GM23338 (cell line): ENCODE measurements at places on chromosomes 16 and 17.

DNA sequence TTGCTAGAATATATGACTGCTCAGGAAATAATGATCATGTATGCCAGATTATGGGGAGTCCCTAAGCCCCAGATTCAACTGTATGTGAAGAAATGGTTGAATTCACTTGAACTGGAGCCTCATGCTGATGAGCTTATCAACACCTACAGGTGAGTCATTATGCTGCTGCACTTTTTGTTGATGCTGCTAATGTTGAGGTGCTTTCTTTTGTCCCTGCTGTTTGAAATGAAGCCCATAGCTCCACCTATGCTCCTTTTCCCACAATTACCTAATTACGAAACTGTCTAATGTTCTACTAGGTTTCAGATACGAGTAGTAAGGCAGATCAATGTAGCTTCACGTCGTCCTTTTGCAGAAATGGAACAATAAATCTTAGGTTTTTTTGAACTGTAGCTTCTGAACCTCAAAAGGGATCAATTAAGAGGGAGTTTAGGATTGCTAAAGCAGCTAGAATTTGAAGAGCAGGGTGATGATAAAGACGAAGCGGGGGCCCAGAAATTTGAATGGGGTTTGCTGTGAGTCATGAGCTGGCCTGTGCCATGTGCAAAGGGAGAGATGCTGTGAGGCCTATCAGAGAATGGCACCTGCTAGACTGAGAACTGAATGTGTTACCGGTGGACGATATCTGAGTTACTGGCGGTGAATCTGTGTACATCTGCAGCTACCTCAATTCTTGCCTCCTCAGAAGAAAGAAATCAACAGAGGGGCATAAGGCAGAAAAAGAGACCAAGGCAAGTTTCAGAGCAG is 6.1 kb upstream of the UQCRC2 start:
- no peak for DNase-seq

DNA sequence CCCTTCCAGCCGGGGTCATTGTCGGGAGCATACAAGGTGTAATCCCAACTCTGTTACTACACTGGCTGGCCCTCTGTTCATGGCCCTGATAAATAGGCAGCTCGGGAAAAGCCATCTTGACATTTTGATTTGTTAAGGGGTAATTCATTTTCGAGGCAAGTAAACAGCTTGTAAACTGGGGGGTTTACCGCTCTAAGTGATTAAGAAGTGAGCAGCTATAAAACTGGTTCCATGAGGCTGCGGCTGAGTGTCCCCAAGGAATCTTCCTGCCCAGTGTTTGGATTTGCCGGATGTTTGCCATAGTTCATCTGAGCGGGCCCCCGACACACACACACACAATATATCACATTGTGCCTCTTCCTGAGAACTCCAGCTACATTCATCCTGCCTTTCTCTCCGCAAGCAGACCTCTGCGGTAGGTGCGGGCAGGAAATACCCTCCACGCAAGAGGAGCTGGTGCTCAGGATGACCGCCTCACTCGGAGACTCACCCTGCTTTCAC is 92.2 kb downstream of the SOCS1 start:
- no peak for DNase-seq

DNA sequence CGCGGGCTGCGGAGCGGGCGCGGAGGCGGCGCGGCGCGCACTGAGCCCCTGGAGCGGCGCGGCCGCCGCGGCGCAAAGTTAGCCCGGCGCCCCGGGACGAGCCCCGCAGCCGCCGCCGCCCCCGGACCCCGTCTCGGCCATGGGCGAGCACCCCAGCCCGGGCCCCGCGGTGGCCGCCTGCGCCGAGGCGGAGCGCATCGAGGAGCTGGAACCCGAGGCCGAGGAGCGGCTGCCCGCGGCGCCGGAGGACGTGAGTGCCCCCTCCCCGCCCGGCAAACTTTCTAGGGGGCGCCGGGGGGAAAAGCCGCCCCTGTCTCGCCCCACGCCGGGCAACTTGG is 388 bp downstream of the RHBDL3 start:
- no peak for DNase-seq

GRCh38 chr16:66441586-66442375 is 14.7 kb downstream of the BEAN1 start:
- DNase-seq: no peak

DNA sequence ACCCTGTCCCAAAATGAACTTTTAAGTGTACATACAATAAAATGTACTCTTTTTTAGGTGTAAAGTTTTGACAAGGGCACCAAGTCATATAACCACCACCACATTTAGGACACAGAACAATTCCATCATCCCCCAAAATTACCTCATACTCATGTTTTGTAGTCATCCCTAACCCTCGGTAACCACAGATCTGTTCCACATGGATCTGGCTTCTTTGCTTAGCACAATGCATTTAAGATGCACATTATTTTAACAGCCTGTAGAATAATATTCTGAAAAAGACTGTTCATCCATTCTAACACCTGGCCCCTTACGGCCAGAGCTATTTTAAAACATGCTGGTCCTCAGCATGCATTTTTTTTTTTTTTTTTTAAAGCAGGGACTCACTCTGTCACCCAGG is 25.2 kb upstream of the CFAP20 start:
- no peak for DNase-seq

GRCh38 chr17:51422634-51423033 is 162.3 kb downstream of the UTP18 start:
- DNase-seq: no peak

DNA sequence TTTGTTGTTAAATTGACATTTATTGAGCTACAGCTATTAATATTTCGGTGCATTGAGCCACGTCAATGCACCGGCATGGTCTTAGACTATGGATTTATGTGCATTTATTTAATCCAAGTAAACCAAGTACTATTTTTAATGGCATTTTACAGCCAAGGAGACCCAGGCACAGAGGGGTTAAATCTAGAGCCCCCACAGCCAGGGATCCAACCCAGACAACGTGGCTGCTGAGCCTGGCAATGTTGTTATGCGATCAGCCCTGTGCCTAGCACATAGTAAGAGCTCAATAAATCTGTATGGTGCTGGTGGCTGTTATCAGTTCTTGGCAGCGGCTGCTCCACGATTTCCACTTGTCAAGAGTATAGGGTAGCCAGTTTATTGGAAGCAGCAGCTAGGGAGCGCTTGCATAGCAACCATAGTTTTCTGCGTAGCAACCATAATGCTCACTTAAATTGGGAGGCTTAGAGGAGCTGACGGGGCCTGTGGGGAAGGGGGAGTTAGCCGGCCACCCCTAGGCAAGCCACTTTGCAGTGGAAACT is 541 bp upstream of the RBBP6 start:
- no peak for DNase-seq

DNA sequence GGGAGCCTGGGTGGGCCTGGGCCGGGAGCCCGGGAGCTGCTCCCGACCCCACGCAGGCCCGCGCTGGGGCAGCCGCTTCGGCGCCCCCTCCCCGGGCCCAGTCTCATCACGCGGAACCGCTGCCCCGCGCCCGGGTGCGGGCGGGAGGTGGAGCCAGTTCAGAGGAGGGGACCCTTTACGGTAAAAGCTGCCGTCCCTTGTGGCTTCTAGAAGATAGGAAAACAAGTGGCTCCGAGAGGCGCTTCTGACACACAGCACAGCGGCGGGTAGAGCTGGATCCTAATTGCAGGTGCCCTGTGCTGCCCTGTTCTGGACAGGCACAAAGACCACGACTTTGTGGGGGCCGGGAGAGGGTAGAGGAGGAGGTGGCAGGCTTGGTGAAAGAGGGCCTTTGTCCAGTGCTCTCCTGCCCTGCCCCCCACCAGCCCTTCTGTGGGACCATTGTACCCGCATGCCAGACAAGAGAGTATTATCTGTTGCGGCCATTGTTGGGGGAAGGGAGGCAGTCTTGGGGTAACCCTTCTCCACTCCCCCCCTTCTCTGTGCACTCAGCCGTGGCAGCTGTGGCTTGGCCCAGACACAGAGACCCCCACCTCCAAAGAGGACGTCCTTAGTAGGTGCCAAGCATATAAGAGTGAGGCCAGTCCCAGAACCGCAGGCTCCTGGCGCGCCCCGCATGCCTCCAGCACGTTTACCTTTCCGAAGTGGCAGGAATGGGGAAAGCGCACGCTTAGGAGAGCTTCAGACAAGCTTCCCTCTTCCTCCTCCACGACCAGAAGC is 736 bp downstream of the CNP start:
- DNase-seq: peak; percentile 58

GRCh38 chr17:74305865-74306654 is 20.0 kb upstream of the KIF19 start:
- DNase-seq: peak; percentile 60

GRCh38 chr16:87579691-87580090 is 22.6 kb upstream of the JPH3 start:
- no peak for DNase-seq

GRCh38 chr17:20284022-20284421 is 183.3 kb downstream of the LGALS9B start:
- DNase-seq: no peak

DNA sequence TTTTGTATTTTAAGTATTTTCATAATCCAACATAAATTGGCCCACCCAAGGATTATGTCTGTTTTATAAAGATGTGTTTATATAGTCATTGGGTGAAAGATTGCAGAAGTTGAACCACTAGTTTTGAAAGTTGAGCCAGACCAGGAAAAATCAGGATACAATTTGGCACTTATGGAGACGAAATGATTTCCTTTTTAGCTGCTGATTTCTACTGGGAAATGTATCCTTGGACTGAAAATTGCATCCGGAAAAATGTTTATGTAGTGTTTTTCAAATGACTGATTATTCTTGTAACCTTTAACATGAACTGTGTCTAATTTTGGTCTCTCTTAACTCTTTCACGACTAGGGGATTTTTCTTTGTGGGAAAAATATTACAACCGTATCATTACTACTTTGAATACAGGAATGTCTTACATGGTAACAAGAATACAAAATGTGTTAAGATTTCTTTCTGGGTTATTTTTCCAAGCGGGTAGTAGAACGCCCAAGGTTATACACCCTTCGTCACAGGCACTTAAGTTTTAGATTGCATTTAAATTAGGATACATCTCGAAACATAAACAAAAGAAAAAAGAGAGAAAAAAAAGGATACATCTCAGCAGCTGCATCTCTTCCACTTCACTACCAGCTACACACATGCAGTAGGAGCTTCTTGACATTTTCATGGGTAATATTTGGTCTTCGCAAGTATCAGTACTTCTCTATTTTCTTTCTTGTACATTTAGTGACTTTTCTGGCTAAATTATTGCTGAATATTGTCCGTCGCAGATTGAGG is 273.0 kb upstream of the TBX2 start:
- DNase-seq: no peak

DNA sequence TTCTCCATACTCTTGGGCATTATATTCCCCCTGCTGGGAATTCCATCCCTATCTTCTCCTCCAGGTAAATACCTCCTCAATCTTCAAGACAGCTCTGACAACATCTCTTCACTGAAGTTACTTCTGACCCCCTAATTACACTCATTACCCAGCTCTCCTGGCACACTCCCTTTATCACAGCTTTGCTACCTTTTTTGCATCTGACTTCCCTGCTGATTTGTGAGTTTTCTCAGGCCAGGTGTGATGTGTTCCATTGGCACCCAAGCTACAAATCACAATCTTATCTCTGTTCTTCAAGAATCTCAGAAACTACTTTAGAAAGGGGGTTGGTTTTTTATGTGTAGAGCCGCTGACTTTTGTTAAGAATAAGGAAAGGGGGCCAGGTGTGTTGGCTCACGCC is 14.0 kb downstream of the CLEC19A start:
- no peak for DNase-seq

GRCh38 chr16:86383488-86384262 is 126.7 kb upstream of the FOXF1 start:
- DNase-seq: no peak

DNA sequence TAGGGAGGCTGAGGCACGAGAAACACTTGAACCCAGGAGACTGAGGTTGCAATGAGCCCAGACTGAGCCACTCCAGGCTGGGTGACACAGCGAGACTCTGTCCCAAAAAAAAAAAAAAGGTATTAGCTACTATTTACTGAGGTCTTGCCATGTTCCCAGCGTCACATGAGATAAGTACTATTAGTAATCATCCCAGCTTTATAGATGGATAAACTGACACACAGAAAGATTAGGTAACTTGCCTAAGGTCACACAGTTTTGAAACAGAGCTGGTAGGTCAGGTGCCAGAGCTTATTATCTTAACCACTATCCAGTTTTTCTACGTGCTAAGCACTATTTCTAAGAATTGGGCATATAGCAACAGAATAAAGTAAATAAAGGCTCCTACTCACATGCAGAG is 51.6 kb downstream of the TEX14 start:
- DNase-seq: no peak

GRCh38 chr17:66829883-66830282 is 5.0 kb upstream of the CACNG5 start:
- DNase-seq: peak; percentile 55

DNA sequence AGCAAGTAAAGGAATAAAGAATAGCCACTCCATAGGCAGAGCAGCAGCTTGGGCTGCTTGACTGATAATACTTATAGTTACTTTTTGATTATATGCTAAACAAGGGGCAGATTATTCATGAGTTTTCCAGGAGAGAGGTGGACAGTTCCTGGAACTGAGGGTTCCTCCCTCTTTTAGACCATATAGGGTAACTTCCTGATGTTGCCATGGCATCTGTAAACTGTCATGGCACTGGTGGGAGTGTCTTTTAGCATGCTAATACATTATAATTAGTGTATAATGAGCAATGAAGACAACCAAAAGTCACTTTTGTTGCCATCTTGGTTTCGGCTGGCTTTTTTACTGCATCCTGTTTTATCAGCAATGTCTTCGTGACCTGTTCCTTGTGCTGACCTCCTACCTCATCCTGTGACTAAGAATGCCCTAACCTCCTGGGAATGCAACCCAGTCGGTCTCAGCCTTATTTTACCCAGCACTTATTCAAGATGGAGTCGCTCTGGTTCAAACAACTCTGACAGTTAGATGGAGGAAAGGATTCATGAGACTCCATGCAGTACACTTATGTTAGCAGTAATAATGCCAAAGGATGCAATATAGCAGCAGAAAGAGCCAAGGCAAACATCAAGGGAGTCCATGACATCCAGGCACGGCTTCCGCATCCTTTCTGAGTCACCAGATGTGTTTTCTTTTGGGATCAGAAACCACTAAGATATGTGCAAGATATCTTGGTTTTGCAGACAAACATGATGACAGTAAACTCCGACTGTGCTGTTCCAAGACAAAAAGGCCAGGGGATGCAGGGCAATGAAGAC is 55.8 kb upstream of the B4GALNT2 start:
- DNase-seq: no peak

DNA sequence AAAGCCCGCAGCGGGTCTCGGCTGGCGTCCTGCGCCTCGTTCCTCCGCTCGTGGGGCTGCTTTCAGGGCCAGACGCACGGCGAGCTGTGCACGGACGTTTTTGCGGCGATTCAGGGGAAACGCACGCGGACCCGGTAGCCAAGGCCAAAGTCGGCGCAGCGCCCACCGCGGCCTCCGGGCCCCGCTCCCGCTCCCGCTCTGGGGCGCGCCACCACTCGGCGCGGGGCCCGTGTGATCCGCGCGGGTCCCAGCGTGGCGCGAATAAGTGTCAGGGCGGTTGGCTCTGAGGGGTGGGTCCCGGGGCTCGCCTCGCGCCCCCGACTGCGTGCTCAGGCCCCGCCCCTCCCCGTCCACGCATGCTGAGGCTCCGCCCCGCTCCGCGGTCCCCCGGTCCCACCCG is 694 bp upstream of the TBCD start:
- peak; percentile 69 for DNase-seq

- peak; percentile 77 for DNase-seq
Observed at GRCh38 chr16:55655897-55656681, at the start of gene SLC6A2. Gene SLC6A2, plus strand, starts transcription at chr16:55655988. Its CDS starts 707 bp downstream, at chr16:55656695.

GRCh38 chr16:86565181-86565631 is 1.4 kb upstream of the FOXC2 start:
- peak; percentile 32 for DNase-seq
